Breast epithelium (tissue), 4 donors: ENCODE measurements at places on chromosomes 12 and 14.
A peak's percentile ranks its signal among the peaks of the same experiment; 100 is the strongest.

- DNase-seq = no peak
Measured at GRCh38 chr12:132610051-132610759, at the start of gene LRCOL1. LRCOL1 (minus strand) TSS chr12:132610582; CDS start chr12:132606251, 4,331 bp downstream.

DNA sequence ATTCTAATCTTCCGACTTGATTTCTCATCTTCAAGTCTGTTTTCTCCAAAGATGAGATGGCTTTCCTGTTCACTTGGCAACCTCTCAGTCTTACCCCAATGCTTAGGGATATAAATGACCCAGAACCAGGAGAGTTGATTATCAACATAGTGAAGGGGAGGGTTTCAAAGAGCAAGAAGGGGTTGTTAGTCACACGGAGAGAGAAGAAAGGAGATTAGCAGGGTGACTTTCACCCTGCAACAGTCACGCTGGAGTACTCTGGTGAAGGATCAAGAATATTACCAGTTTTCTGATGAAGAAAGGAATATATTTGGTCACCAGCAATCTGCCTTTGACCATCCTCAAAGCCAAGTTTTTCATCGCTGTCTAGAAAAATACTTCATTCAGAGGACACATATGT lies at the start of gene TMEM52B:
TSS of gene TMEM52B (plus strand) at position 212 of the 400 bp plus-strand sequence. CDS start 543 bp downstream, outside the sequence.
- DNase-seq = no peak

GRCh38 chr12:93358821-93359220 lies 18.9 kb upstream of the NUDT4 start:
- no peak for DNase-seq

DNA sequence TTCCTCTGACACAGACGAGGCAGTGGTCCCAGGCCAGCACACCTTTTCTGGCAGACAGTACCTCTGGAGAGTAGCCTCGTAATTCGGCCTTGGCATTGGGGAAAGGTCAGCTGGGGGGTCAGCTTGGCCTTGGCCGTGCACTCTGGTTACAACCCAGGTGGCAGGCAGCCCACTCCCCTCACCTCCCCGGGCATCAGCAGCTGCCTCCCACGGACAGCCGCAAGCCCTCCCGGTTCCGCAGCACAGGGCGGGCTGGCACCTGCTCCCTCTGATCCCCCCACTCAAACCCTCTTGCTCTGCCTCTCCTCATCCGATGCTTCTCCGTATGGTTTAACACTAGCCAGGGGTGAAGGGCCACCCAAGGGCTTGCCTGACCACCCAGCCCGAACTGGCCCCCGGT lies 50.6 kb downstream of the TEAD4 start:
- no peak for DNase-seq

DNA sequence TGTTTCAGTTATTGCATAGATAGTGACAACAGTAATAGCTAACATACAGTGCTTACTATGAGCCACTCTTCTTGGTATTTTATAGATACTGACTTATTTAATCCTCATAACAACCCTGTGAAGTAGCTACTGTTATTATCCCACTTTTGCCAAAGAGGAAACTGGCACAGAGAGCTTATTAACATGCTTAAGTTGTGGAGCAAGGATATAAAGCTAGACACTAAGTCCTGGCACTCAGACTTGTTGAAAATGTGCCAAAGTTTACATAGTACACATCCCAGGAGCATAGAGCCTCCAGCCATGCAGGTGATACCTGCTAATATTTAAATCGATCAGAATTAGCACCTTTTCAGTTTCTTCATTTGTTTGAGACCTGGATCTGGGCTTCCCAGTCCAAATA lies 41.8 kb downstream of the VEZT start:
- DNase-seq = no peak

DNA sequence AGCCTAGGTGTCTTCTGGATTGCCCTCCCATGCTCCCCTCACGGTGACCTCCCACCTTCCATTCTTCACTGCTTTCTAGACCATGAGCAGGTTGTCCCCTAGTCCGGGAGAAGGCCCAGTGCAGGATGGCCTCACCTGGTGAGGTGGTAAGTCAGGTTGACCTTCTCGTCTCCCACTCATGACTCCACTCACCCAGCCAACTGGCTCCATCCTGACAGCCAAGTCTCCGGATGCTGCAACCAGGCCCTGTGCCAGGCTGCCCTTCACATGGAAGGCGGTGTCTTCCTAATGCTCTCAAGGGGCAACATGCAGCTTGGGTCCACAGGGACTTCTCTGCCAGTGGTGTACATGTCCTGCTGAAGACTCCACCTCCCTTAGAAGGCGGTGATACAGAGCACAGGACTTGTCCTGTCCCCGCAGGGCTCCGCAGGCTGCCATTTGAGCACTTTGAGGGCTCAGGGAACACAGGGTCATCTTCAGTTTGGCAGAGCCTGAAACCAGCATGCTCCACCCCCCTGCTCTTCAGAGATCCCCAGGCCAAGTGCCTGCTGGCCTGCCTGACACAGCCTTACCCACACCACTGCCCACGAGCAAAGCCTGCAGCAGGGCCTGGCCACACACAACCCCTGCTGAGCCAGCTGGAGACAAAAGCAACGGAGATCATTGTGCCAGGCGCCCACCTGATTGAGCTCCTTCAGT lies 25.4 kb downstream of the BATF start:
- DNase-seq = no peak

GRCh38 chr12:115956236-115956635 lies 321.3 kb downstream of the MED13L start:
- no peak for DNase-seq

DNA sequence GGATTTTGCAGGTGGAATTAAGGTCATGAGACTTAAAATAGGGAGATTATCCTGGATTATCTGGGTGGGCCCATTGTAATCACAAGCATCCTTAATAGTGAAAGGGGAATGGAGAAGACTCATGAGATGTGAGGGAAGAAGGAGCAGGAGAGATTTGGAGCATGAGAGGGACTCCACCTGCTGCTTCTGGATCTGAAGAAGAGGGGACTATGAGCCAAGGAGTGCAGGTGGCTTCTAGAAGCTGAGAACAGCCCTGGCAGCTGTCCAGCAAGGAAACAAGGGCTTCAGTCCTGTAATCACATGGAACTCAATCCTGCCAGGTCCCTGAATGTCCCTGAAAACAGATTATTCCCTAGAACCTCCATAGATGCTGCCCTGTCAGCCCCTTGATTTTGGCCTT lies 67.8 kb downstream of the PELI2 start:
- no peak for DNase-seq

GRCh38 chr12:57837864-57838562 lies 8.5 kb downstream of the CTDSP2 start:
- DNase-seq = no peak

- DNase-seq = no peak
Measured at GRCh38 chr12:38502415-38502814, 185.8 kb downstream of the ALG10B start.

DNA sequence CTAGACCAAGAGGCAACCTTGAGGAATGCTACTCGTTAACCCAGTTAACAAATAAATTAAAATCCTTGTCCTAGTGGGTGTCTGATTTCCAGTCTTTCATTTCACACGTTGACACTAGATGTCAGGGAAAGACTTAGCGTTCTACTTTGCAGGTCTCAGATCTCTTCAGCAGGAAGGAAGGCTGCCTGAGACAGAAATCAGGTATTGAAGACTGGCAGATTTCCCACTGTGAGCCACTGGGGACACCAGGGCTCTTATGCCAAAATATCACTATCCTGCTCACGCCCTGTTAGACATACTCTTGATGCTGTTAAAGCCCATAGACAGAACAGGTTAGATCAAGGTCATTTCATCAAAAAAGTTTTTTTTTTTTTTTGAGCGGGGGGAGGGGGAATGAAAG lies 33.0 kb downstream of the EMP1 start:
- DNase-seq = no peak

GRCh38 chr12:21643758-21644157 lies 13.9 kb downstream of the LDHB start:
- no peak for DNase-seq

DNA sequence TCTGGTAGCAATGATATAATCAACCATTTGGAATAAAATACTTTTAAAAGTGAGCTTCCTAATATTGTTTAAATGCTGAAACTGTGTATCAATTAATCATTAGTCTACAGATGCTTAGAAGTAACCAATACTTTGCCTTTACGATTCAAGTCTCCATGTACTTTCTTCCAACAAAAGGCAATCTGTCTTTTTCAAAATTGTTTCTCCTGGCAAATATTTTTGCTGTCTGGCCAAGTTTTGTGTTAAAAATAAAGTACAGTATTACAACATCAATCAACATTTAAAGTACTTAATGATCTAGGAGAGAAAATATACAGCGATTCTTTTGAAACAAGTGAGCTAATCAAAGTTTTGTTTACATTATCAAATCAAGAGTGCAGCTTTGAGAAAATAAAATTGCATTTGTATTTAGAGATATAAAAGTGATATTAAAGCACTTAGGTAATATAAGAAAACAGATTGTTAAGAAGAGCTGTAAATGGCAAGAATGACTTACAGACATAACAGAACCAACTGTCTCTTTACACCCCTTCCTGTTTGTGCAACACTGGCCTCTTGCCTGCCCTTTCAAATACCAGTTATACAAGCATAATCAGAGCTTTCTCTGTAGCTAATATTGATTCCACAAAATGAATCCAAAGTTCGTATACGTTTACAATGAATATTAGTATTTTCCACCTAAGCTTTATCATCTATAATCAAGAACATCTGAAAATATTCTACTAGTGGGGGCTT lies 38.2 kb upstream of the FBLN5 start:
- no peak for DNase-seq

DNA sequence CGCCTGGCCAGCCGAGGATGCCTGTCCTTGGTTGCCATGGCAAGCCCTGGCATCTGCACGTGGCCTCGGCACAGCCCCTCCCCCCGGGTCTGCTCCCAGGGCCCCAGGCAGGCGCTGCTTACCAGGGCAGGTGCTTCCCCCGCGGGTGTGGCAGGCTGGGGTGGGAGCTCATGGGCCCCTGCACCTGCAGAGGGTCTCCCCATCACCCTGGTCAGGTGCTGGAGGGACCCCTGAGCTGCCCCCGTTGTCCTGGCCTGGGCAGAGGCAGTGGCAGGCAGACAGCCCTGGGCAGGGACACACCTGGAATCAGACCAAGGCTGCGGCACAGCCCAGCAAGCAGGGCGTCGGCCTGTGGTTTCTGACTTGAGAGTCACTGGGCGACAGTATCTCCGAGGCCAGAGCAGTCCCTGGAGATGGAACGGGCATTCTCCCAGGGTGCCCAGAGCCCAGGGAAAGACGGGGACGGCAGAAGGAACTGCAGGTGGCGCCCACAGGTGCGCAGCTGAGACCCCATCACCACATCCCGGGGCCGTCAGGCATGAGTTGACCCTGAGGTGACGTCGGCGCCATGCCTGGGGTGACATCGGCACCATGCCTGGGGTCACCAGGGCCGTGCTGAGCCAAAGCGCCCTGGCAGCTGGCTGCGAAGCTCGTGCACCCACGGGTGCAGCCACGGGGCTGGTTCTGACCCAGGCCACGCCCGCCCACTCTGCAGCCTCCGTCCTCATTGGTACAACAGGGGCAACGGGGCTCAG lies 56.1 kb upstream of the FBRSL1 start:
- DNase-seq = peak; percentile 69
